ENCODE measurements at places on chromosomes 12 and 14.

- DNase-seq, result no peak
Measured at GRCh38 chr12:60169904-60170303, 574.1 kb downstream of the SLC16A7 start.

- DNase-seq, result no peak
Measured at GRCh38 chr12:109563291-109564284, 9.7 kb downstream of the MMAB start.

DNA sequence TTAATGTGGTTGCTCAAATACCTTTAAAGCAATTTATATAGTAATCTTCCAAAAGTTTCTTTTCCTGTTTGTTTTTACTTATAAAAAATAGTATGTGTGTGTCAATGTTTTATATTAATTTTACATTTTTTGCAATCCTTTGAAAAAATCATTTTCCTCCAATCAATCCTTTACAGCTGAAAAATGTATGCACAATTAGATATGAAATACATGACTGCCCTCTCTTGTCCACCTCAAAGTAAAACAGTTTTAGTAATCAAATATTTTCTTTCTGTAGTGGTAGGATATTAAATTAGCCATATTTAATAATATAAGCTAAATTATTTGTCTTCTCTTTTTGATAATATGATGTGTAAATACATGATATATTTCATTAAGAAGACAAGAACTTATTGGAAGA, 269.9 kb downstream of the ADAMTS20 start:
- DNase-seq, result no peak

- no peak for DNase-seq
Measured at GRCh38 chr12:79125358-79125757, 260.8 kb downstream of the SYT1 start.

DNA sequence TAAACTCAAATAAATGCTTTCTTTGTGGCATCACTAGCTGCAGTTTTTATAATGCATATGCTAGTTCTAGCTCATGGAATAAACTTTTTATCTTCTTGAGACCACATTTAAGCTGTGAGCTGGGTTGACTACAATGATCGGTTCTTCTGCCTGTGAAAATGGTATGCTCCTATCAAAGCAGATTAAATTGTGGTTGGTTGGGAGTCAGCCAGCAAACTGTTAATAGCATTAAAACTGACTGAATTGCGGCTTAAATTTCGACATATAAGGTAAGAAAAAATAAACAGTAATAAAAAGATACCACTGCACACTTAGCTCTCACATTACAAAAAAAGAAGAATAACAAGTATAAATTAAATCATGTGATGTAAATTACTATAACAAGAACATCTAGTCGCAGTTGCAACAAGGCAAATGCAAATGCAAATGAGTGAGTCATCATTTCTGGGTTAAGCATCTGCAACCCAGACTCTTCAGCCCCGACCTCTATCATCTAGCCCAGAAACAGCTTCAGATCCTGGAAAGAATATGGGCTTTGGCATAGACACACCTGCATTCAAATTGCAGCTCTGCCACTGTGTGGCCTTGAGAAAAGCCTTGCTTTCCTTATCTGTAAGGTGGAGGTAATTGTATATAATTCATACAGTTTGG, 19.8 kb upstream of the DHRS7 start:
- no peak for DNase-seq

- DNase-seq, result no peak
Measured at GRCh38 chr14:52895000-52895399, 55.9 kb downstream of the FERMT2 start.

- DNase-seq, result no peak
Measured at GRCh38 chr14:89428546-89429198, 11.6 kb upstream of the FOXN3 start.

- DNase-seq, result no peak
Measured at GRCh38 chr12:75564398-75564797, 53.0 kb upstream of the KRR1 start.

GRCh38 chr14:82159624-82160023, 626.0 kb upstream of the SEL1L start:
- DNase-seq, result no peak

DNA sequence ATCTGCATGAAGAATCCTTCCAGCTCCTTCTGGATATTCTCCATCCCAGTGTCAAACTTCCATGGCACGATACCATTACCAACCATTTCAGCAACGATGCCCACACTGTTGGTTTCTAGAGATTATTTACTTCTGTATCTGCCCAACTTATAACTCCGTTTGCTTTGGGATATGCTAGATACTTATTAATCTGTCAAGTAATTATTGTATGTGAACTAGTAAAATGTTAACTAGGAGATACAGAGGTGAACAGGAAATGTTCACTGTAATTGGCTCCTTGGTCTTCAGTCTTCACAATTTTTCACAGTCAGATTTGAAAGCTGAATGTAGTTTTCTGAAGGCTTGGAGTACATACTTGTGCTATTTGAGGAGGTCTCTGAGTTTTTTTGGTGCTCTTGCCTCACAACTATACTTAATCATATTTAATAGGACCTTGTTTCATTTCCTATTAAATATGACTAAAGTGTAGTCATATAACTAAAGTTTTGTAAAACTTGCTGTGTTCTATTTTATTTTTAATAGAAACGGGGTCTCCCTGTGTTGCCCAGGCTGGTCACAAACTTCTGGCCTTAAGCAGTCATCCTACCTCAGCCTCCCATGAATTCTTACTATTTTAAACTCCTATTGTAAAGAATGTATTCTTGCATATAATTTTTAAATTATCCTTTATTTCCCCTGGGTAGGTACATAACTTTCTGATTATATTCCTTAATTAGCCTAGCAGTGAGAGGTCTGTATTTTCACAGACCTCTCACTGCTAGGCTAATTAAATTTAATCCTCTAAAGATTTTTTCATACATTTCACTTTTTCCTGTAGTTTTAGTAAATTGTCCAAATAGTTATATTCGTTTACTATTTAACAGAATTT, 79.7 kb downstream of the FGD4 start:
- DNase-seq, result no peak

Data from activated T-helper 1 cell treated with Interleukin-2 at 50 U/mL for 16 hours (primary cell).